ENCODE measurements at places on chromosomes 3 and 15. TPM values are rescaled to one million over a fixed set of nuclear protein-coding genes. Genes with fewer than 3 reads are reported as not detected.
A peak's percentile ranks its signal among the peaks of the same experiment; 100 is the strongest.

Gene GABRG3
- total RNA-seq: not detected

Gene ITIH4
- 1.3 TPM for total RNA-seq

Gene EBLN2
- total RNA-seq: 8.6 TPM

Gene TASOR
- total RNA-seq: 94.1 TPM

DNA sequence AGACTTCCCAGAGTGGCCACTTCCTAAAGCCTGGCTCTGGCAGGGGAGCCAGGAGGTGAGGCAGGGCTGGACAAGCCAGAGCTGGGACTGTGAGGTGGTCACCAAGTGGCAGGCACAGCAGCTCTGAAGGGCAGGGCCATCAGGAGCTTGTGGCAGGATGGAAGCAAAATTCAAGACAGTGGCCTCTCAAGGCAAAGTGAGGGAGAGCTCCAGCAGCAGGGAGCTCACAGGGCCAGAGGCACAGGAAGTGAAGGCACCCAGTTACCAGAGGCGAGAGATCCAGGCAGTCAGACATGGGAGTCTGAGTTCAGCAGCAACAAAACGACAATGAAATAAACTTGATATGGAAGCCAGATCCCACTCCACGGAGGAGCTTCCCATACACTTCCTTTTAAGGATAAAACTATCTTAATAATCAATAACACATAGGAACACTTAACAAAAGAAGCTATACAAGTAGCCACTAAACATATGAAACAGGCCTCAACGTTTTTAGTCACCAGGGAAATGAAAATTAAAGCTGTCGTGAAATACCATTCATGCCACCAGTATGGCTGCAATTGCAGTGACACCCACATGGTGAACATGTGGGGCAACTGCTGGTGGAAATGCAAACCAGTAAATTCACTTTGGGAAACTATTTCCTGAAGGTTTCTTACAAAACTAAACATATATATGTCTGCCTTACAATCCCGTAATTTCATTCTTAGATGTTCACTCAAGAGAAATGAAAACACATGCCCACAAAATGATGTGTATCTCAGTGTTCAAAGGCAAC, 35.4 kb upstream of the TMEM158 start:
- DNase-seq: no peak

DNA sequence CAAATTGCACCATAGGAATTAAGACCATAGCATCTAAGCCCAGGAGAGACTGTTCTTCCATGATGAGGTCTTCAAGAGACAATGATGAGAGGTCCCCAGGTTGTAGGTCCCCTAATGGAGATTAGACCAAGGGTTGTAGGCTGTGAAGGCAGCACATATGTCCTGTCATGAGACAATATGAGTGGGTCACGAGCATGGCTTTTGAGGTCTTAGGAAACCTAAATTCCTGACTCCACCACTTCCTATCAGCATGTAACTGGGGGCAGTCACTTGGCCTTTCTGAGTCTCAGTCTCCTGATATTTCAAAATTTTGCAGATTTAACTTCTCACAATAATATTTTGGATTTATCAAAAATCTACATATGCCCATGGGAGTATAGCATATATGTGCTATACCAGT, 31.3 kb downstream of the STAC start:
- no peak for DNase-seq

GRCh38 chr3:194664857-194665256, 7.1 kb downstream of the LSG1 start:
- peak; percentile 16 for DNase-seq

GRCh38 chr3:58857402-58857801, 190.8 kb upstream of the FAM3D start:
- DNase-seq: no peak

GRCh38 chr3:124694486-124694885, 35.8 kb upstream of the UMPS start:
- no peak for DNase-seq

DNA sequence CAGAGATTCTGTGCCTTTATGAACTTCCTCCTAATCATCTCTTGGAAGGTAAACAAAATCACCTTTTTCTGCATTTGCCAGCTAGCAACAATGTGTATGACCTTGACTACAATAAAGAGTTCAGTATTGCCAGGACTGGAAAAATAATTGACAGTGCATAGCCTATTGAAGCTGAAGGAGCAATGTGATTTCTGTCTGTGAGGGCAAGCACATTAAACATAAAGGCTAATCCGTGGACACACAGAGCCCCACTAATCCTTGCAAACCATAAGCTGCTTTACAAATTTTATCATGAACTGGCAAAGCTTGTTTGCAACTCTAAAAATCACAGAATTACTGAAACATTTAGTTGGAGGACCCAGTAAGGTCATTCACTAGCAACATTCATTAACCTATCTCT, 563.8 kb downstream of the PYDC2 start:
- no peak for DNase-seq

DNA sequence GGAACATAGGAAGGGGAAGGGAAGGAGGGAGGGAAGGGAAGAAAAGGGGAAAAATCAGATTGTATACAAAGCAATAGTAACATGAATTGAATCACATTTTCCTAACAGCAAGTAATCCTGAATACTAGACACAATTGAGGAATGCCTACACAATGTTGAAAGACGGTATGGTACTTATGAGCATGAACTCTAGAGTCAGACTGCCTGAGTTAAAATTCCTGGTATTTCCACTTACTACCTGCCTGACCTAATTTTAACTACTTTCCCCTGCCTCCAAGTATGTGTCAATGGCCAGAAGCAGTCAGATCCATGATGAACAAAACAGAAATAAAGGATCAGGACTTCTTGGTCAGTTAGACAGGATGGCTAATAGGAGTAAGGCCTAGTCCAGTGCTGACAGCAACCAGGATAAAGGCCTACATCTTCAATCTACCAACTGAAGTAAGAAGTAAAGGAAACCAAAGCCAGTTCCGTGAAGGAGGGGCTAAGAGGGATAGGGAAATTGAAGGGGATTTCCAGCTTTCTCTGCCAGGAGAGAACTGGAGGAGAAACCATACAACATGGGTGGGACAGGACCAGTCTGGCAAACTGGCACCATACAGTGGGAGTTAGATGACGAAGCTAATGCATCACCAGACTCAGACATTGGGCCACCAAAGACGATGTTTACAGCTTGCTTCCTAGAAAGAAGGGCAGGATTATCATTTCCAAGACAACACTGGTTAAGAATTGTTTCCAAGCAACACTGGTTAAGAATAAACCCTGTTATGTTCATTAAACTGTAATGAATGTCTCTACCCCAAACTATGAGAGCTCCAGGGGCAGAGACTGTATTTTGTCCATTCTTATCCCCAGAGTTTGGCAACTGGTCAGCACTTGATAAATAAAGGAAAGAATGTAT, 151.6 kb upstream of the UBE2E2 start:
- DNase-seq: no peak

DNA sequence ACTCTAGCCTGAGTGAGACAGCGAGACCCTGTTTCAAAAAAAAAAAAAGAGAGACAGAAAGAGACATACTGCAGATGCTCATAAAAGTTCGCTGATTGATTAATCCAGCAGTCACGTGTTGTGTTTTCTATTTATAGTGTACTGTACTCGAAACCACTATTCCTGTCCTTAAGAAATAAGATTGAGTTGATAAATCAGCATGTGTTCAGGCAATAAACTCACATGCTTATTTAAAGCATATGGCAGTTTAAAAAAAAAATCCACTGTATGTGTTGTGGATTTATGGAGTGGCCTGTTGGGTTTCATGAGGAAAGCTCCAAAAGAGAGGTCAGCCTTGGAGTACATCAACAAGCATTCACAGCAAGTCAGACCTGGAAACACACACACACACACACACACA, 17.7 kb downstream of the RPL22L1 start:
- peak; percentile 70 for DNase-seq
